ENCODE measurements at places on chromosomes 16 and 17.

DNA sequence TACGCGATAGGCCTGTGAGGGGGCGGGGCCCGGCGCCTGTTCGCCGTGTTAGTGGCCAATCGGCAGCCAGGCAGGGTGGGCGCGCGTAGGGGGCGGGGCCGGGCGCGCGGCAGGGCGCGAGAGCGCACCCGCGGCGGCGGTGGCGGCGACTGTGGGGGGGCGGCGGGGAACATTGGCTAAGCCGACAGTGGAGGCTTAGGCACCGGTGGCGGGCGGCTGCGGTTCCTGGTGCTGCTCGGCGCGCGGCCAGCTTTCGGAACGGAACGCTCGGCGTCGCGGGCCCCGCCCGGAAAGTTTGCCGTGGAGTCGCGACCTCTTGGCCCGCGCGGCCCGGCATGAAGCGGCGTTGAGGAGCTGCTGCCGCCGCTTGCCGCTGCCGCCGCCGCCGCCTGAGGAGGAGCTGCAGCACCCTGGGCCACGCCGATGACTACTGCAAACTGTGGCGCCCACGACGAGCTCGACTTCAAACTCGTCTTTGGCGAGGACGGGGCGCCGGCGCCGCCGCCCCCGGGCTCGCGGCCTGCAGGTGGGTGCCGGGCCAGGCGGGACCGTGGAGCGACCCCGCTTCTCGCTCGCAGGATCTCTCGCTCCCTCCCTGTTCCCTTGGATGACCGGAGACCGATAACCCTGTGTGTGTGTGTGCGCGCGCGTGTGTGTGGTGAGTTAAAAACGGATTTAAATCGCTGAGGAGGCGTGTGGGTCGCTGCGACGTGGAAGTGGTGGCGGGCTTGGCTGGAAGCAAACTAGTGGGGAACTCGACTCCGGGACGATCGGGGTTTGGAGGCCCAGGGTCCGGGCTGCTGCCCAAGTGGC, at the start of gene NFATC3:
Gene NFATC3, plus strand, starts transcription at position 112 of the 813 bp plus-strand sequence. Its CDS starts 312 bp downstream, at position 424.
- no peak for DNase-seq

DNA sequence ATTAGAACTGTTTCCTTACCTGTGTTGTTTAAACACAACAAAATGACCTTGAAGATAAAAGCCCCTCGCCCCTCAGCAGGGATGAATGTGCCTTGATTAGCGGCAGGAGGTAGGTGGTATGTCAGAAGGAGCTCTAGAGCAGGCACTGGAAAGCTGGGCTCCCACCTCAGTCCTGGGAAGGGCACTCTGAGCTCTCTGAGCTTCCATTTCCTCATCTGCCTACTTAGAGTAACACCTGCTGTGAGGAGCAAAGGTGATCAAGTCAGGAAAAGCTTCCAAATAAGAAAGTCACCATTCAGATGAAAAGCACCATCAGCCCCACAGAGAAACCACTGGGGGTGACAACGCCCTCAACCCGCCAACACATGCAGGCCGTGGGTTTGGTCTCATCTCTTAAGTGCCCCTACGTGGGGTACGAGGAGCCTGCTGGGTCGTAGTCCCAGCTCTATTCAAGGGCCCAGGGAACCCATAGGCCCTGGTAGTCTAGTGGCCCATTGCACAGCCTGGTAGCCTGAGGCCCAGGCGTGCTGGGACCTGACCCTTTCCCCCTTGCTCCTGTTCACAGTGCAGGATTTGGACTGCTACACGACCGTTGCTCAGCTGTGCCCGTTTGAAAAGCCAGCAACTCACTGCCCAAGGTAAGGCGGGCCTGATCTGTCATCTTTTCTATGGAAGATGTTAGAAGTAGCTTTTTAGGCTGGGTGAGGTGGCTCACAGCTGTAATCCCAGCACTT, 57.3 kb downstream of the CRISPLD2 start:
- DNase-seq, result no peak

GRCh38 chr16:75913958-75914357, 187.7 kb upstream of the CPHXL start:
- no peak for DNase-seq

DNA sequence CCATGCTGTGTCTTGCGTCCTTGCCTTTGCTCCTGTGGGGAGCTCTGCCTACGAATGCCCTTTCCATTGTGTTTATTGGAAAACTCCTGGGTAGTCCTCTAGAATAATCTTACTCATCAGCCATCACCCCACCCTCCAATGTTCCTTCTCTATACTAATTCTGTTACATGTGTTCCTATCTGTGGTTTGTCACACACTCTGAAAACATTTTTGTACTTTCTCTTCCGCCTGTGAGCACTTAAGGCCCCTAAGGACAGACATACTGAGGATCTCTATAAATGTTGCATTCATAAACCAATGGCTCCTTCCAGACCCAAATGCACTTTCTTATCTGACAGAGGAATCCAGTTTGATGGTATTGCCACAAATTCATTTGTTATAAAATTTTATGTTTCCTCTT, 53.9 kb upstream of the MON1B start:
- DNase-seq, result no peak

GRCh38 chr17:20999044-20999573, 43.7 kb downstream of the USP22 start:
- no peak for DNase-seq

GRCh38 chr17:82001571-82002056, 21.1 kb downstream of the CENPX start:
- DNase-seq, result no peak

DNA sequence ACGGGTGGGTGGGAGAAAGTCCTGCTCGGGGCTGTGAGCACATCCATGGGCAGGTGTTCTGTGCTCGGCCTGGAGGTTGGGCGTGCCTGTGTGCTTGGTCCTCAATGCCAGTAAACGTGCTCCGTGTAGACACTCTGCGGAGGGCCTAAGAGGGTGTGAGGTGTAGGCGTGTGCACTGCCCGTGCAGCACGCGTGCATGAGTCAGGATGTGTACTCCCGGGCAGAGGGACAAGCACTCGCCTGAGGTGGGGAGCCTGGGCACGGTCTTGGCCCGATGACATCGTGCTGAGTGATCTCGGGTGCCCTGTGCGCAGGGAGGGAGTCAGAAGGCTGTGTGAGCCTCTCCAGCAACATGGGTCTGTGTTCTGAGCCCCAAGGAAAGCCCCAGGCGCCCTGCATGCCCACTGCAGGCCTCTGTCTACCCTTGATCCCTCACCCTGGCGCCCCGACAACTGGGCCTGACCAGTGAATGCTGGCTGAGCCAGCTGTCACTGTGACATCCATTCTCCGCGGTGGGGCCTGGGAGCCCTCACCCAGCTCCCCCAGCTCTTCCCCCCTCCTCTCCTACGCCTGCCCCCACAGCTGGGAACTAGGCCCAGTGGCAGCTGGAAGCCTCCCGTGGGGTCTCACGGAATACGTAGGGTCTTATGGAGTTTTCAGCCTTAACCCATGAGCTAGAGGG, 23.5 kb upstream of the NXPH3 start:
- DNase-seq, result no peak

DNA sequence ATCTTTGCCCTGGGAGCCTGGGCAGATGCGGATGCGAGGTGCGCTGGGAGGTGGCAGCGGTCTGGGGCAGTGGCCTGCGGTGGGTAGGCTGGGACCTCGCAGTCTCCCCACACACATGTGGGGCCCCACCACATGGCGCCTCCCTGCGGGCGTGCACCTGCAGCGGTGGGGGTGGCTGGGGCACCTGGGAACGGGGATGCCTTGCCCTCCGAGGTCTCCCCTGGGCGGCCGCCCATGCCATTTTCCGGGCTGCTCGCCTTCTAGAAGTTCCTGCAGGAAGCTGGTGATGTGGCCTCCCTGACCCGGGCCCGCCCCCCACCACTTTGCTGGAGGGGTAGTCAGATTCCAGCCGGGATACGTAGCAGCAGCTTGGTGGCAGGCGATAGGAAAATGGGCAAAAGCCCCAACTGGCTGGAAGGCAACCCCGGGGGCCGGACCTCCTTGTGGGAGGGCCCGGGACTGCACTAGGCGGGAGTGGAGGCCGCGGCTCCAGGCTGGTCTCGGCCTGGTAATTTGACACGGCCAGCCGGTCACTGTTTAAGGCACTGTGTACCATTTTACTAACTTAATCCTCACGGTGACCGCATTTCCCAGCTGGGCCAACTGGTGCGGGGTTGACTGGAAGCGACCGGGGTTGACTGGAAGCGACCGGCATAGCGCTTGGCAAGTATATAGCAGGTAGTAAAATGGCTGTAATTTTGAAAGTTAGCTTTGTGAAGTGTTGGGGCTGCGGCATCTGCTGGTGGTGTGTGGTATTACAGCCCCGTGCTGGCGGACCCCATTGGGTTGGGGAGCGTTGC, 38.5 kb downstream of the IGF2BP1 start:
- DNase-seq, result peak; percentile 61

GRCh38 chr16:64352246-64352645, 769.6 kb downstream of the CDH11 start:
- no peak for DNase-seq

- peak; percentile 33 for DNase-seq
These were observed 46.2 kb downstream of the GNAO1 start for GRCh38 chr16:56237451-56237930.

- DNase-seq, result no peak
These were observed 111.7 kb downstream of the ABCA8 start for GRCh38 chr17:68843522-68843921.

DNA sequence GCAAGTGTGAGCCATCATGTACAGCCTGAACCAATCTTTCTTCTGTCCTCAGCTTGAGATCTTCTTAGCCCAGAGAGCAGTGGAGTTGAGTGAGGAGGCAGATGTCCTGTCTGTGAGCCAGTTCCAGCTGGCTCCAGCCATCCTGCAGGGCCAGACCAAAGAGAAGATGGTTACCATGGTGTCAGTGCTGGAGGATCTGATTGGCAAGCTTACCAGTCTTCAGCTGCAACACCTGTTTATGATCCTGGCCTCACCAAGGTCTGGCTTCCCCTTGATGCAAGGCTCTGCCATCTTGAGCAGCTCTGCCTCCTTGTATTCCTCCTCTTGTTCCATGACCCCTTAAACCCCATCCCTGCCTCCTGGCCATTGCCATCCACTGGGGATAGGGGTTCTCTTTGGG, 9.6 kb downstream of the CDK5RAP3 start:
- no peak for DNase-seq

DNA sequence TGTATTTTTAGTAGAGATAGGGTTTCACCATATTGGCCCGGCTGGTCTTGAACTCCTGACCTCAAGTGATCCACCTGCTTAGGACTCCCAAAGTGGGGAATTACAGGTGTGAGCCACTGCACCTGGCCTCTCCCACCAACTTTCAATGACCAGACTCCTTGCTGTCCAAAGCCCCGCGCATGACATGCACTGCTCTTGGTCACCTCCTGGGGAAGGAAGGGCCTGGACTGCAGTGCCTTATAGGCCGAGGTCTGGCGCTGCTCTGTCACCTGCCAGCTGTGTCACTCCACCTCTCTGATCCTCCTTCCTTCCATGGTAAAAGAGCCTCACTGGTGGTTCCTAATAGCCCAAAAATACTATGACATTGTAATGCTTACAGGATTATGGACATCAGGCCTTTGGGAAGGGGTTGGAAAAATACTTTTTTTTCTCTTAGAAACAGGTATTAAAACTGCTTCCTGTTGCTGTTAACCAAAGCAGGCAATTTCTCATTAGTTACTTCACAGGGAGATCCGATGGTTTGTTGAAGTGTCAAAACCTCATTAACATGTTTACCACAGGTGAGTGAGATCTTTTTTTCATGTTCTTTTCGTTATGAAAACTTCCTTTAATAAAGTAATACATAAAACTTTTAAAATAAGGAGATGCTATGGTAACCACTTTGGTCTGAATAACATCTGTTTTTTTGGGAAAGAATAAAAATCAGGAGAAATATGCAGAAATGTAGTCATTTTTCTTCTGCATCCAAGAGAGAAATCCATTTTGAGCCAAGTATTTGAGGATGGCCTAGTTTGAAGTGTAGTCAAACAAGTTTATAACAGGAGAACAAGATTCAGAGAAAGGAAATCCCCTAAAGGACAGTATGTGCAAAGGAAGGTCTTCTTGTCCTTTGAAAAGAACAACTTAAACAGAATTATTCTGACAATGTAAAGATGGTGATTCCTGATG, 35.5 kb downstream of the GRB7 start:
- DNase-seq, result no peak

Measured in left kidney (tissue), 8 donors.